ENCODE measurements at places on chromosomes 12 and 14.

- DNase-seq: no peak
These were observed 70.9 kb upstream of the OTX2 start for GRCh38 chr14:56881181-56881580.

- DNase-seq: no peak
These were observed 11.0 kb downstream of the SPRYD3 start for GRCh38 chr12:53067993-53068770.

DNA sequence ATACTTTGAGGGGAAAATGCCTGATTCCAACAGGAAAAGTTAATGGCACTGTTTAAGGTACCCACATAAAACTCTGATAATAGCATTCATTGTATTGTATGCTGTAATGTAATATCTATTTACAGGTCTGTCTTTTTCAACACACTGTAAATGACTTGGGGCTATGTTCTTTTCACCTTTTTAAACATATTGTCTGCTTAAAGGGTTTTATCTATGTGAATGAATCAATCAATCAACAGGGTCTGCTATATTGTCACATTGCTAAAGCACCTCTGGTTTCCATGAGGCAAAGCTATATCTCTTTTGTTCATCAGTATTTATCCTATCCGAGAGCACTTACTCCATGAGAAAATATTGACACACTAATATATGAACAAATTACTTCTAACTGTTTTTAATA is 288.0 kb downstream of the SLC6A15 start:
- DNase-seq: no peak

- DNase-seq: no peak
These were observed 137.1 kb downstream of the MON2 start for GRCh38 chr12:62603811-62604098.
